ENCODE measurements at places on chromosomes 1 and 21. TPM values are rescaled to one million over a fixed set of nuclear protein-coding genes. Genes with fewer than 3 reads are reported as not detected.

- DNase-seq, result no peak
Measured at GRCh38 chr1:161999301-162000052, 24.2 kb downstream of the OLFML2B start.

DNA sequence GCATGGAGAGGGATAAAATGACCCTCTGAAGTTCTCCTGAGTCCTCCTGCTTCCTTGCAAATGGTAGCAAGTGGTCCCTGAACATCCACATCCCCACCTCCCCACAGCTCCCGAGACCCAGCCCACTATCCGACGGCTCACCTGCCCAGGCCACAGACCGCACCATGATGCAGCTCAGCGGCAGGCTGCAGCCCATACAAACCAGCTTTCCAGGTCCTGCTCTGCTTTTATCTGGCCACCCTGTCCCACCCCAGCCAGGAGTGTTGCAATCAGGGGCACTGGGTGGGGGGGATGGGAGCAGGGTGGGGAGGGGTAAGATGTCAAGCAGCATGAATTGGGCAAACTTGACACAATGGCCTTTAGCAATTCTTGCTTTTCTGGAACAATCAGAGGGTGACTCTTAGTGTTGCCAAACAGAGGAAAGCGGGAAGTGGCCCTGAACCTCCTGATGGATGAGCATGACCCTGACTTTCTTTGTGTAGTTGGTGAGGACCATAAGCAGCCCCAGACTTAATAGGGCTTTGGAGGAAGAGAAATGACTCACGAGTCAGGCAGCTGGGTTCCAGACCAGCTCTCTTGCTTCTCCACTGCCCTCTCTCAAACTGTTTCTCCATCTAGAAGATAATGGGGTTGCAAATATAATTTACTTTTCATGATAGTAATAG lies at the start of gene CHIT1:
Gene CHIT1 (minus strand): TSS at position 203 of the 665 bp plus-strand sequence. CDS start 37 bp downstream, at position 166.
- no peak for DNase-seq

The DBT gene
- 3.7 TPM for total RNA-seq

GRCh38 chr1:169098380-169098779 lies 8.1 kb upstream of the ATP1B1 start:
- DNase-seq, result no peak

GRCh38 chr1:47618830-47619229 lies 181.0 kb downstream of the FOXD2 start:
- no peak for DNase-seq

DNA sequence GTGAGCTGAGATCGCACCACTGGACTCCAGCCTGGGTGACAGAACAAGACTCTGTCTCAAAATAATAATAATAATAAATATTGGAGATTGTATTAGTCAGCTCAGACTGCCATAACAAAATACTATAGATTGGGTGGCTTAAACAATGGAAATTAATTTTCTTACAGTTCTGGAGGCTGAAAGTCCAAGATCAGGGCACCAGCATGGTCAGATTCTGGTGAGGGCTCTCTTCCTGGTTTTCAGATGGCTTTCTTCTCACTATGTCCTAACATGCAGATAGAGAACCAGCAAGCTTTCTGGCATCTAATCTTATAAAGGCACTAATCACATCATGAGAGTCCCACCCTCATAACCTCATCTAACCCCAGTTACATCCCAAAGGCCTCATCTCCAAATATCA lies 23.2 kb upstream of the DDAH1 start:
- DNase-seq, result no peak

- DNase-seq, result no peak
Measured at GRCh38 chr21:46084709-46085108, 13.2 kb upstream of the COL6A2 start.

- DNase-seq, result no peak
Measured at GRCh38 chr1:222955964-222956363, 141.1 kb downstream of the DISP1 start.

The EBNA1BP2 gene
- 186 TPM for total RNA-seq

DNA sequence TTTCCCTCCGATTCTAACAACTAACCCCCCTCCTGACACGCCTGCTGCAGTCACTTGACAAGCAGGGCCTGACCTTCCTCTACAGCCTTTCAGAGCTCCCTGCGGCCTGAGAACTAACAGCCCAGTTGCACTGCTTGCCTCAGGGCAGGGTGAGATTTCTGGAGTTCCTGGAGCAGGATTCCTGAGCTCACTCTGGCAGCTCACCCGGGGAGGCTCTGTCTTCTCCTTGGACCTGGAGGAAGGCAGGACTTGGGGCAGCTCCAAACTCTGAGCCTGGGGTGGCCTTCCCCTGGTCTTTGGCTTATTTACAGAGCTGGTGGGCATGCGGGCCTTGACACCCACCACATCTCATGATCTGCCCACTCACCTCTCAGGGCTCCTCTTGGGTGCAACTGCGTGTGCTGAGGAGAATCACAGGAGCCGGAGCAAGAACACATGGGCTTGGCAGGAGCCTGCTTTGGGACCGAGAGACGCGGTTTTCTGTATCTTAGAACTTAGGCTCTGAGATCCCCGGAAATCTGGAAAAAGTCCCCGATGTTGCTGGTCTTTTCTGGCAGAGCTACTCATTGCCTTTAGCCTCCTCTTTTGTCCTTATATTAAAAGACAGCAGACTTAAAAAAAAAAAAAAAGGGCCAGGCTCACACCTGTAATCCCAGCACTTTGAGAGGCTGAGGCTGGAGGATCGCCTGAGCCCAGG lies 13.1 kb upstream of the SLC25A34 start:
- no peak for DNase-seq

DNA sequence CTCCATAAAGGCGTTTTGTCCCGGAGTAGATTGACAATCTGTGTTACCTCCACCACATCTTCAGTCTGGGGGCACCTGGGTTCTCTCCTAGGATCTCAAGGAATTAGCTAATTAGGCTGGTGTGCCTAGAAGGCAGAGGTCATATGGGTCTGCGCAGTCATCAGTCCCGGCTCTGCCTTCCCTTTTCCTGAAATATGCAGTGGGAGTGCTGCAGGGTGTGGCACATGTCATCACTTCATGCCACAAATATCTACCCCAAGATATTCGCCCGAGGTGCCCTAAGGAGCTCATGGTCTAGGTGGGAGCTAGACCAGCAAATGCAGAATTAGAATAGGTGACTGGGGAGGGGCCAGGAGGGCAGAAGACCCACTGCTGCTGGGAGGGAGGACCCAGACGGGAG lies 42.9 kb downstream of the ACTL8 start:
- DNase-seq, result no peak

DNA sequence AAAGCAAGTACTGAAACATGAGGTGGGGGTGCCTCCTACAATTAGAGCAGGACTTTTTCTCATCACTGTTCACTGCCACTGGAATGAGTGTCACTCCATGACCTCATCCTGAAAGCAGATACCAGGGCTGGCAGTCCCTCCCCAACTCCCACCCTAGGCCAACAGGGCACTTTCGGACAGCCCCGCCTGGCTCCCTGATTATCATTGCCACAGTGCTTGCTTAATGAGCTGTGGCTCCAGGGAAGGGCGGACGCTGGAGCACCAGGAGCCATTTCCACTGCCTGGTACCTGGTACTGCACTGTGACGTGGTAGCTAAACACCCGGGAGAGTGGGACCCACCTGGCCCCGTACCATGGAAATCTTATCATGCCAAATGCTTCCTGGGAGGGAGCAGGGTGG lies 22.3 kb downstream of the SLC9A1 start:
- DNase-seq, result no peak

DNA sequence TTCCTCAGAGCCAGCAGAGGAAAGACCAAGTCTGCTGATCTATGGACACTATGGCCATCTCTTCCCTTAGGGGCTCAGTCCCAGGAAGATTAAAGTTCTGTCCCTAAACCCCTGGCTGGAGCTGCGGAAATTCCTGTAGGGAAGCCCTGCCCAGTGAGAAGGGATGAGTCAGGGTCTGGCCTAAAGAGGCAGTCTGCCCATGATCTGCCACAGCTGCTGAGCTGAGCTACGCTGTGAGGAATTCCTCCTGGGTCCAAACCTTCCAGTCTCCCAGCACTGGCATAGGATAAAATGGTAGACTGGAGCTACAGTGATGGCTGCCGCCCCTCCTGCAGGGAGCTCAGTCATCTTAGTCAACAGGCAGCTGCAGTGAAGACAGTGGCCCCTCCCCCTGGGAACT lies 213.7 kb downstream of the BRINP2 start:
- DNase-seq, result peak; percentile 37

DNA sequence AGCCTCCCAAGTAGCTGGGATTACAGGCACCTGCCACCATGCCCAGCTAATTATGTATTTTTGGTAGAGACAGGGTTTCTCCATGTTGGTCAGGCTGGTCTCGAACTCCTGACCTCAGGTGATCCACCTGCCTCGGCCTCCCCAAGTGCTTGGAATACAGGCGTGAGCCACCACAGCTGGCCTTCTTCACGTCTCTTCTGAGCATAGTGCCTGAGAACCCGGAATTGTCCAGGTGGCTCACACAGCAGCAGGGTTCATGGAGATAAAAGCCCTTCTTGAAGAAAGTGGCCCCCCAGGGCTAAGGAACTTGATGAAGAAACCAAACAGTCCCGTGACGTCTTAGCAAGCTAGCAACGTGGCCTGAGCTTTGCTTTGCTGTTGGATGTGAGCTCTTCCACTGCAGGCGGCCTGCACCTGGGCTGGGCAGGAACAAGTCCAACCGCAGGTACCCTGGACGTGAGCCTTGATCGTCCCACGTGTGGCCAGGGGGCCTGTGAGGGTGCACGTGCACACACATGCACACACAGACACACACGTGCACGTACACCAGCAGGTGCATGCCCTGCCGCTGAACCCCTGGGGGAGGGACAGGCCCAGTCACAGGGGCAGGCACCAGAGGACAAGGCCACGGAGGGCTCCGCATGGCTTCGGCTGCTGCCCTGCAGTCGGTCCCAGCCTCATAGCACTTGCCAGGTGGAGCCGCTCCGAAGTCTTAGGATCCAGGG lies 23.4 kb upstream of the TRAPPC10 start:
- DNase-seq, result no peak

- no peak for DNase-seq
Measured at GRCh38 chr21:15276243-15276642, 211.4 kb upstream of the NRIP1 start.

DNA sequence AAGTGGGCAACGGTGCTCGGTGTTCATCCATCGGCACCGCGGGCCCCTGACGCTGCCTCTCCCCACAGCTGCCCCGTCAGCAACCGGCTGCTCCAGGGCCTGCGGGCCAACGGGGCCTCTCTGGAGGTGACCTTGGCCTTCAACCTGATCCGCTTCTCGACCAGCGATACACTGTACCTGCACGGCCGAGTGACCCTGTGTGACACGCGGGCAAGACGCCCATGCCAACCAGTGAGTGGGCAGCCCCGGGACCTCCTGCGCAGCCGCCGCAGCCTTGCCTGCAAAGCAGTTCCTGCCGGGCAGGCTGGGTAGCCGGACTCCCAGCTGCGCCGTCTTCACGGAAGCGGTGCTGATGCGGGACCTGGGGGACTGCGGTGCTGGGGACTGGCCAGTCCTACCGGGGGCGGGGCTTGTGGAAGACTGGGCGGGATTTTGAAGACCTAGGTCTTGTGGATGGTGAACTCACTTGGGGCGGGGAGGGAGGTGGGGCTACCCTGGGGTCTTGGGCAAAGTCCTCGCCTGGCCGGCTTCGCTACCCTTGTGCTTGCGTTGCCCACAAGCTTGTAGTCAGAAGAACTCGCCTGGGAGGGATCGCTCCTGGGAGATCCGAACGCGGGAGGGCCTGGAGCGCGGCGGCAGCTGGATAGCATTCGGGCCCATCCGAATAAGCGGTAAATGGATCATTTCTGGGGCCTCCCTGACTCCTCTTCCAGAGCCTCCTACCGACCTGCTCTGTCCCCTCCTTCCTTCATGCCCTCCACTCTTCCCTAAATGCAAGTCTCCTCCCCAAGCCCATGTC lies 8.8 kb upstream of the CEP85 start:
- DNase-seq, result peak; percentile 47

- no peak for DNase-seq
Measured at GRCh38 chr1:206703661-206704060, 19.0 kb downstream of the MAPKAPK2 start.

GRCh38 chr21:16181018-16181417 lies 451.2 kb downstream of the USP25 start:
- no peak for DNase-seq

DNA sequence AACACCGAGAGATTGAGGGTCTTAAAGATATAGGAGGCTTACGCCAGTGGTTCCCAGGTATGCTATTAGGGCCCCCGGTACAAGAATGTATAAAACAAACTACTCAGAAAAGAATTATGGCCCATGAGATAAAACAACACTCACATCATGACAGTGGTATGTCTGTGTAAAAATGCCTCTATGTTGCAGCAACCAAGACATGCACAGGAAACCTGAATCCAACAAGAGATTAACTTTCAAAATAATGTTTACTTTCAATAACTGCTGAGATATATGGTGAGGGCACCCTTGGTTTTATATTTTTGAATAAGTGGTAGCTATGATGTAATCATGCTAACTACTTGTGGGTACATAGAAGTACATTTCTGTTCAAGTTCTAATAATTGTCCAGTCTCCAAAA lies 74.9 kb downstream of the PUM1 start:
- no peak for DNase-seq

The AIRE gene
- total RNA-seq, result not detected

The RNU1-2 gene
- 2,323 TPM for total RNA-seq

GRCh38 chr1:93394514-93394913 lies 48.8 kb downstream of the DR1 start:
- peak; percentile 47 for DNase-seq

The FCER1G gene
- 0.26 TPM for total RNA-seq

GRCh38 chr1:6424619-6425593 lies at the start of gene ESPN:
ESPN (plus strand) TSS chr1:6424776; CDS start chr1:6424956, 180 bp downstream.
- no peak for DNase-seq

DNA sequence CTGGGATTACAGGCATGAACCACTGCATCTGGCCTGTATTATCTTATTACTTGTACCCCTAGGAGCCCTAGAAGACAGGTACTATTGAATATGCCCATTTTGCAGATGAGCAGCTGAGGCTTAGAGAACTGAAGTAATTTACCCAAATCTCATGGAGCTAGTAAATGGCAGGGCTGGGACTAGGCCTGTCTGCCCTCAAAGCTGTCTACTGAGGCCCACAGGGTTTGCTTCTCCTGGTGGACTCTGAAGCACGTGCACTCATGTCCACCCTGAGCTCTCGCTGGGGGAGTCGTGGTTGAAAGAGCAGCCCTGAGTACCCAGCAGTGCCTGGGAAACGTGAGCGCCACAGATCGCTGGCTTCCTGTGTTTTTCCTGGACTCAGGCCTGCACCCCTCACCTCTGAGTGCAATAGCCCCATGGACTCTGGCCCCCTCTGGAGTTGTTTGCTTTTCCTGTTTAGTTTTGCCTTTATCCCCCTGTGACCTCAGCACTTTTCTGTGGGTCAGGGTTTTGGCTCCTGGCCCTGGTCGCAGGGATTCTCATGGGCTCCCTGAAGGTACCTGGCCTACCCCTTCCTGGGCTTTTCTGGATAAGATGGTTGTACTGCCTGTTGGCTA lies 52.4 kb downstream of the ARHGEF10L start:
- DNase-seq, result no peak

- DNase-seq, result no peak
Measured at GRCh38 chr1:157380523-157380922, 171.8 kb downstream of the FCRL5 start.

GRCh38 chr1:82177192-82177591 lies 376.5 kb downstream of the ADGRL2 start:
- DNase-seq, result peak; percentile 70

GRCh38 chr21:28196981-28197380 lies 795.7 kb downstream of the LTN1 start:
- no peak for DNase-seq

The SHISA4 gene
- total RNA-seq, result 3.9 TPM
